Activated CD4-positive, alpha-beta T cell treated with anti-CD3 and anti-CD28 coated beads, Interleukin-2, amount 10 ng/mL, durations not matched to agents 7 days and 5 days (primary cell): ENCODE measurements at places on chromosomes 5 and 9.

DNA sequence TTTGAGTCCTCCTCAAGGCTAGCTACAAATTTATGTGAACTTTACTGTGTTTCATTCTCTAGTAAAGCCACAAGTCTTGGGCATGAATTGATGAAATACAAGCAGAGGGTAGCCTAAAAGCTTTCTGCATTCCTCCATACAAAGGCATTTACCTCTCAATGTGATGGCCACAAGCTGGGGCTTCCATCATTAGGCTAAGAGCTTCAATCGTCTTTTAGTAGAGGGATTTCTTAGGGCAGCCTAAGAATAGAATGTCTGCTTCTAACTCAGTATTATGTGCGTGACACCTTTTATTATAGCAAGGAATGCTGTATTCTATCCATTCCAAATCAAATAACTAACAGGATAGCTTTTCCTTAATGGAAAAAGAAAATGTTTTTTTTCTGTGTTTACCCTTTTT lies 3.7 kb downstream of the PLAC8L1 start:
- DNase-seq, result no peak

- DNase-seq, result no peak
These were observed 34.9 kb downstream of the WNK2 start for GRCh38 chr9:93218671-93219420.

GRCh38 chr5:122434205-122434970 lies 122.4 kb downstream of the SNCAIP start:
- DNase-seq, result no peak

GRCh38 chr5:135596157-135596763 lies 17.5 kb upstream of the CXCL14 start:
- DNase-seq, result no peak

DNA sequence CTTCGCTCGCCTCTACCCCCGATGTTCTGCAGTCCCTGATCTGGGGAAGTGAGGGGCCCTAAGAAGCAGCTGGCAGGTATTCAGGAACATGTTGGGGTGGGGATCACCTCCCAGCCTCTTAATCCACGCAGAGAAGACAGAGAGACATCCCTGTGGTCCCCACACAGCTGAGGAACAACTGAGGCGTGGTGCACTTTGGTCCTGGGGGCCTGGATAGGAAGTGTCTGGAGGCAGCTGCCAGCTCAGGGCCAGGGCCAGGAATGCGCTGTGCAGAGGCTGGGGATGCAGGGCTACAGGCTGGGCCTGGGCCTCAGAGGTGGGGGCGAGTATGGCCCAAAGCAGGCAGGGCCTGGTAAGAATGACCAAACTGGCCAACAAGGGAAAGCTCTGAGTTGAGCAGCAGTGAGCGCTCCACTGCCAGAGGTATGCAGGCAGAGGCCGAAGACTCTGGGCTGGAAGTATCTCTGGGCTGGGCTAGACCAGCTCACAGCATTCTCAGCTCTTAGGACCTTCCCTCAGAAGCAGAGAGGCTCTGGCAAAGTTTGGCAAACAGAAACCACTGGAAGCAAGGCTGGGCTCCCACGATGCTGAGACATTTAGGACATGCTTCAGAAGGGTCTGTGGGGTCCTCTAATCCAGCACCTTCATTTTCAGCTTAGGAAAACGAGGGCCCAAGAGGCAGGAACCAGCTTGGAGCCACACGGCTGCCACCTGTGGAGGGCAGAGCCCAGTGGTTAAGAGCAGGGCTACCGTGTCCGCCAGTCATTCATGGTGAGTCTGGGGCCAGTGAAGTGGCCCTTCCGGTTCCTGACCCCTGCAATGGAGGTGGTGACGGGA lies 174.4 kb downstream of the GAPVD1 start:
- DNase-seq, result no peak
